ENCODE measurements at places on chromosomes 7 and 10. TPM values are rescaled to one million over a fixed set of nuclear protein-coding genes. Genes with fewer than 3 reads are reported as not detected.

Gene OR13A1
- total RNA-seq = not detected

Gene CDC14C
- total RNA-seq = not detected

Gene DLG5
- 8.9 TPM for total RNA-seq

Gene MPP7
- total RNA-seq = 13.1 TPM

Gene PLCE1
- 4.2 TPM for total RNA-seq

Gene GSAP
- 7.3 TPM for total RNA-seq

Gene KCNIP2
- total RNA-seq = 409 TPM

Gene GDF2
- not detected for total RNA-seq

Gene ZNF804B
- total RNA-seq = not detected

Gene WIPF3
- total RNA-seq = 5.5 TPM

Gene POMZP3
- 7.5 TPM for total RNA-seq

Gene TNKS2
- total RNA-seq = 13.5 TPM

Gene EGFR
- total RNA-seq = 11.4 TPM

Gene POLR1F
- 10.8 TPM for total RNA-seq

Gene AGAP3
- total RNA-seq = 57.4 TPM

Gene KNDC1
- total RNA-seq = not detected

Gene MBL2
- not detected for total RNA-seq

Gene ZPBP
- not detected for total RNA-seq

Gene ZNF117
- 2.2 TPM for total RNA-seq

Gene SOSTDC1
- total RNA-seq = 1.0 TPM

Gene DKK1
- total RNA-seq = not detected

Gene NXPH1
- total RNA-seq = not detected

Gene NSMCE4A
- total RNA-seq = 26.6 TPM

Gene RNF148
- total RNA-seq = 0.32 TPM

Gene SEMA3D
- 1.6 TPM for total RNA-seq

Gene CHCHD3
- 169 TPM for total RNA-seq

Gene TEX36
- total RNA-seq = not detected

Gene EVX1
- not detected for total RNA-seq

Gene RHBDD2
- total RNA-seq = 16.7 TPM

Gene PKD2L1
- total RNA-seq = not detected

Gene FFAR4
- 0.24 TPM for total RNA-seq

Gene IQUB
- total RNA-seq = 0.54 TPM

Gene SYT15B
- 0.62 TPM for total RNA-seq

Gene NUTM2A
- 1.9 TPM for total RNA-seq

Gene VIPR2
- total RNA-seq = 17.0 TPM

Gene TUBGCP2
- 44.7 TPM for total RNA-seq
